Left ventricle myocardium inferior (tissue), 1 donor: ENCODE measurements at places on chromosomes 13 and 19. TPM values are rescaled to one million over a fixed set of nuclear protein-coding genes. Genes with fewer than 3 reads are reported as not detected.

- DNase-seq: no peak
These were observed at the start of gene CRB3 for GRCh38 chr19:6464070-6464873. Gene CRB3 (plus strand): TSS chr19:6464271. CDS start chr19:6464702, 431 bp downstream.

DNA sequence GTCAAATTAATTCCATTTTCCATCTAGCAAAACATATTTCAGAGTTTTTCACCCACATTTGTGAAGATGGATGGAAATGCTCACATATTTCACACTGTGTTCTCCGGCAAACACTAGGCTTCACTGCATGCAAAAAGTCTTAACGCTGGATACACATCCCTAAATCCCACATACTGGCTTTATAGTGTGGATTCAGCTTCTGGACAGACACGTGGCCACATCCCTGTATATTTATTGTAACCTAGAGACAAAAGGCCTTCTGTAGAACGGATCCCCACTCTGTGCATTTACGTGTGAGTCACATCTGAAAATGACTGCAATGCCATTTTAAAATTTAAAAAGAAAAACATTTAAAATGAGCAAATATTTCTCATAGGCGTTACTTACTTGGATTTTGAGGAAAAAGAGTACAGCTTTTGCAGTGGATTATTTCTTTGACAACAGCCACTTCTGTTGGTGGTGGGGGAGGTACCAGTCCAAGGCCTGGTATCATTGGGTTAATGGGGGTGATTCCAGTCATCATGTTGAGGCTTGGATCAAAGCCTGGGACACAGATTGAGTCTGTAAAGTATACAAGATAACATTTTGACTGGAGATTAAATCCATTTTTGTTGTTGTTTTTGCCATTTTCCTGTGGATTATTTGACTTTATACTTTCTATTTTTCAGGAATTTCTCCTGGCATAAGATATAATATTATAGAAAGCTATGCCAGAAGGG is 337.7 kb downstream of the DNAJC15 start:
- DNase-seq: no peak

GRCh38 chr13:109200556-109200955 is 571.1 kb downstream of the MYO16 start:
- no peak for DNase-seq

GRCh38 chr19:1162404-1163282 is 11.4 kb downstream of the SBNO2 start:
- no peak for DNase-seq

- DNase-seq: no peak
These were observed 3.9 kb upstream of the UBL5 start for GRCh38 chr19:9823816-9824215.

GRCh38 chr19:54248016-54248601 is 5.5 kb upstream of the LILRA6 start:
- no peak for DNase-seq

GRCh38 chr19:41570639-41571112 is 5.3 kb upstream of the CEACAM21 start:
- peak; percentile 75 for DNase-seq

DNA sequence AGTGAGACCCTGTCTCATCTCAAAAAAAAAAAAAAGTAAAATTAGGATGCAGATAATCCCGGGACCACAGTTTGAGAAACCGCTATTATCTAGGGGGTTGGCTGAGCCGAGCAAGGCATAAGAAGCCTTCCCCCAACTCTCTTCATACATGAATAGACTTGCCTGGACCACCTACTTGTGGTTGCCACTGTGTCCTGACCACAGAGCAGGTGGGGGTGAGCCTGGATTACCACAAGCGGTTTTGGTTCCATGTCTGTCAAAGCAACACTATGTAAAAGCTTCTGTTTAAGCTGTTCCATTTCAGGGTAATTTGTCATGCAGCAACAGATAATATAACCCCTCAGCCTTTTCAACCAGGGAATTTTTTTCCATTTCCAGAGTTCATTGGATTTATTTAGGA is 3.3 kb upstream of the NAPA start:
- no peak for DNase-seq

- no peak for DNase-seq
These were observed 7.7 kb downstream of the PEAK3 start for GRCh38 chr19:2274185-2274711.

DNA sequence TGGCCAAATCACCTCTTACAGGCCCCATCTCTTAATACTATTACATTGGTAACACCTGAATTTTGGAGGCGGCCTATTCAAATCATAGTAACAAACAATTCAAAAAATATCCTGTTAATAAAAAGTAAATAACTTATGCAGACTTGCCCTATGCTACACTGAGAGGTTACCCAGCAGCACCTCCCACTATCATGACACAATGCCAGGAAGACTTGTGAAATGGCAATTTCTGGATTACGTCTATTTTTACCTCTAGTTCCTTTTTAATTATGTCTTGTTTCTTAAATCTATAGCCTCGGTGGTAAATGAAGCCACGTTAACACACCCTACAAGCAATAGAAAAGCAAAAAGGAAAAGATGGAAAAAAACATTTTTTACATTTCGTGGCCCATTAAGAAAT is 6.2 kb upstream of the DZIP1 start:
- DNase-seq: no peak

- DNase-seq: no peak
These were observed 1.6 kb upstream of the RAP2A start for GRCh38 chr13:97432232-97432916.

GRCh38 chr13:30837227-30838159 is 68.6 kb upstream of the MEDAG start:
- DNase-seq: no peak

DNA sequence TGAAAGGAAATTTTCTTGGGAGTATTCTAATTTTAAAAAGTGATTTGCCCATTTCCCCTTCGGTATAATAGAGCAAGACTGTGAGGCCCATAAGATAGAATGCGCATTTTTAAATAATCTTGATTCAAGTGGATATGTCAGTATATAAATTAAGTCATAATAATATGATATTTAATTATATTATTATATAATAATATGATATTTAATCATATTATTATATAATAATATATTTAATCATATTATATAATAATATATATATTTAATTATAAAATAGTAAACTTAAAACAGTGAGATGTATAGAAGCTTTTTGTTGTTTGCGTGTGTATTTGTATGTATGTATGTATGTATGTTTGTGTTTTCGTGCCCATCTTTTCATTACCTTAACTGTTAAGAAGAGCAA is 682.5 kb downstream of the PCDH9 start:
- DNase-seq: no peak

DNA sequence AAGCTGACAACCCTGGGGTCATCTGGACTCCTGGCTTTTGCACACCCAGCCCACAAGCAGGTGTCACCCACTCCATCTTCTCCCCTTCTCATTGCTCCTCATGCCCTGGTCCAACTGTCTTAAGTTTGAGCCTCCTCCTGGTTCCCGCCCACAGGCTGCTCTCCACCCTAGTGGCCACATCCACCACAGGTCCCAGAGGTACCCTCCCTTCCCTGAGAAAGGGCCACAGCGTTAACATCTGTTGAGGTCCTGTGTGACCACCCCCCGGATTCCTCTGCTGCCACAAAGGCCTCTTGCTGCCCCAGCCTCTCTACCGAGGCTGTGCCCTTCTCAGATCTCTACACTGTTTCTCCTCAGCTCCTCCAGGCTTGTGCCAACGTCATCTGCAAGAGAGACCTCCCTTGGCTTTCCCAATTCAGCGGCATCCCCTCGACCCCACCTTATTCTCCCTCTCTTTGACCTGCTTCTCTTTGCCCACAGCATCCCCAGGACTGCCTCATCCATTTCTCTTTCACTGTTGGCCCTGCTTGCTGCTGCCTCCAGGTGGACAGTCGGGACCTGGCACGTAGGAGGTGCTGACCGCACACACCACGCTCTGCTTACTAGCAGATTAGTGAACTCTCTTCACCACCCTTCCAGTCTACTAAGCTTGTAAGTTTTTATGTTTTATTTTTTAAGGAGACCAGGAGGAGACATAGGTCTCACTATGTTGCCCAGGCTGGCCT is 33.3 kb downstream of the SUGP2 start:
- DNase-seq: no peak

DNA sequence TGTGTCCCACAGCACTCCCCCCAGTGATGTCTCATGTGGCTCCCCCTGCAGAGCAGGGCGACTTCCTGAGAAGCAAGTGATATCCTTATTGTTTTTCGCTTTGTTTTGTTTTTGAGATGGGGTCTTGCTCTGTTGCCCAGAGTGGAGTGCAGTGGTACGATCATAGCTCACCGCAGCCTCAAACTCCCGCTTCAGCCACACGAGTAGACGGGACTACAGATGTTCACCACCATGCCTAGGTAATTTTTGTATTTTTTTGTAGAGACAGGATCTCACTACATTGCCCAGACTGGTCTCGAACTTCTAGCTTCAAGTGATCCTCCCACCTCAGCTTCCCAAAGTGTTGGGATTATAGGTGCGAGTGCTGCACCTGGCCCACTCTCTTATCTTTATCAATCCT is 5.0 kb downstream of the CEP89 start:
- no peak for DNase-seq

- DNase-seq: no peak
These were observed 8.4 kb downstream of the EGLN2 start for GRCh38 chr19:40807147-40808020.

Gene CCDC70
- not detected for total RNA-seq

Gene SAMD4B
- total RNA-seq: 47.9 TPM

Gene CXCL17
- not detected for total RNA-seq

Gene TMEM238
- 0.69 TPM for total RNA-seq

Gene RASGRP4
- total RNA-seq: 1.5 TPM
